G401 (cell line): ENCODE measurements at places on chromosomes 13 and 19. TPM values are rescaled to one million over a fixed set of nuclear protein-coding genes. Genes with fewer than 3 reads are reported as not detected.

- DNase-seq, result no peak
Measured at GRCh38 chr19:53881482-53882390, at the start of gene PRKCG. Gene PRKCG (plus strand): TSS chr19:53882197. CDS start chr19:53882495, 298 bp downstream.

DNA sequence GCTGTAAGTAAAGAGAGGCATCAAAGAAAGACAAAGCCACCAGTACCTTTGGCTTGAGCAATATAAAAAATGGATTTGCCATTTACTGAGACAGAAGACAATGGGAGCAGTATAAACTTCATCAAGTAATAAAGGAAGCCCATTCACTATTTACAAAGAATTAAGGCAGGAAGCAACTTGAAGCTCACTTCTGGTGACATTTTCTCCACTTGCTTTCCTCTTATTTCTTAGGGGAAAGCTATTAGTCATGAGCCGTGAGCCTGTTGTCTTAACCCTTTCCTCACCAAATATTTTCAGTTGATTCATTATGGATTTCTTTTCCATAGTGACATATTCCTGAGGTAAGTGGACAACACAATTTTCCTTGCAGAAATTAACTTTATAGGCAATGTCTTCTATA lies 156.8 kb downstream of the DNAJC3 start:
- no peak for DNase-seq

GRCh38 chr13:29154390-29154789 lies 334.3 kb downstream of the MTUS2 start:
- DNase-seq, result no peak

- no peak for DNase-seq
Measured at GRCh38 chr19:41364524-41365391, 809 bp upstream of the B9D2 start.

DNA sequence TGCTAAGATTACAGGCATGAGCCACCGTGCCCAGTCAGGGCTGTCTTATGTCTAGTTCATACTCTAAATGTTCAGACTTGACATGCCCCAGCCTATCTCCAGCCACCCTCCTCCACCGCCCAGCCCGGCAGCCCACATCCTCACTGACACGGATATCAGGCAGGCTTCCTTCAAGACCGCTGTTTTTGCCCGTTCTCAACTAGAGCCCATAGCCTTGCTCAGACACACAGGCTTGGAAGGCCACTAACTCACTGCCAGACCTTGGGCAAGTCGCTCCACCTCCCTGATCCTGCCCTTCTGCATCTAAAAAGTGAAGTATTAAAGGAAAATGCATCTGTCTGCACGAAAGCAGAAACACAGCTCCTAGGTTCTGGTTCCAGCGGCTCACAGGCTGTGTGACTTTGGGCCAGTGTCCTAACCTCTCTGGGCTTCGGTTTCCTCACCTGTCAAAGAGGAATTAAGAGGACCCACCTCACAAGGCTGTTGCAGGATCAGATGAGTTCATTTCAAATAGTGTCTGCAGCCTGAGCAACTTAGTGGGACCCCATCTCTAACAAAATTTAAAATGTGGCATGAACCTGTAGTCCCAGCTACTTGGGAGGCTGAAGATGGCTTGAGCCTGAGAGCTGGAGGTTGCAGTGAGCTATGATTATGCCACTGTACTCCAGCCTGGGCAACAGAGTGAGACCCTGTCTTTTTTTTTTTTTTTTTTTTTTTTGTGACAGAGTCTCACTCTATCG lies 14.5 kb upstream of the CERS4 start:
- DNase-seq, result no peak

- DNase-seq, result no peak
Measured at GRCh38 chr13:25905611-25906010, 146.2 kb downstream of the SHISA2 start.

CPB2 gene
- total RNA-seq, result not detected in 2 replicates

PEAK3 gene
- total RNA-seq, result not detected in 2 replicates
